ENCODE measurements at places on chromosomes 16 and 17. TPM values are rescaled to one million over a fixed set of nuclear protein-coding genes. Genes with fewer than 3 reads are reported as not detected.

DNA sequence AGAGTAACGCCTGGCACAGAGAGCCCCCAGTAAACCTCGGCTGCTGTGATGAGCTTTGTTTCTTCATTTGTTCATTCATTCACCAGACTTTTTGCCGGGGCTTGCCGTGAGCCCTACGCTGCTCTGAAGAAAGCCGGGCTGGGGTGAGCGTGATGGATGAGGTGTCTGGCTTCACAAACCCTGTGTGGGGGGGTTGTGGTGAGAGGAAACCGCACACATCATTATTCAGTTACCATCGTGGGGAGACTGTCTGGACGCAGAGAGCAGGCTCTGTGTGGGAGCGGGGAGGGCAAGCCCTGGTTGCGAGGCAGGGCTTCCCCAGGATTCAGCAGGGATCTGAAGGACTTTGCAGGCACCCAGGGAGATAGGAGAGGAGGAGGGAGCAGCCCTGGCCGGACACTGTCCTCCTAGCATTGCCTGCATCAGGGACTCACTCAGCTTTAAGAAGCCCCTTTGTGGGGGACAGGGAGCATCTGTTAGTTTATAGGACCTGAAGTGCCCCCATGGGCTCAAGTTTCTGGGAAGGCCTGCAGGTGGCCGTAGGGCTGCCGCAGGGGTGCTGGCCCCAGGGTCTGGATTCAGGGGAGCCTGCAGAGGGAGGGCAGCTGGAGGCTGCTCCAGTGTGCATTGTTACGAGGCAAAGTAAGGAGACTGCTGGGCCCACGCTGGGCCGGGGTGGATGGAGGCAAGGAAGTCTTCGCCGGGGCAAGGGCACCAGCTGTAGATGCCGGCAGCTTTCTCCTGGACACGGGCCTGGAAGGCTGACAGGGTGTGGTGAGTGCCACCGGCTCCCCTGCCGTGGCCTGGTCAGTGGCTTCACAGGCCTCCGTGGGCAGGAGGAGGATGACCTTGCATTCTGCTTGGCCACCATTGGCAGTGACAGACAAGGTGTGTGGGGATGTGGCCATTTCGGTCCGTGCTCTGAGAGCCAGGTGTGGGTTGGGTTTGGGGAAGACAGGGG lies 334.5 kb downstream of the SEC14L1 start:
- DNase-seq: no peak

GSG1L gene
- not detected for total RNA-seq

DNA sequence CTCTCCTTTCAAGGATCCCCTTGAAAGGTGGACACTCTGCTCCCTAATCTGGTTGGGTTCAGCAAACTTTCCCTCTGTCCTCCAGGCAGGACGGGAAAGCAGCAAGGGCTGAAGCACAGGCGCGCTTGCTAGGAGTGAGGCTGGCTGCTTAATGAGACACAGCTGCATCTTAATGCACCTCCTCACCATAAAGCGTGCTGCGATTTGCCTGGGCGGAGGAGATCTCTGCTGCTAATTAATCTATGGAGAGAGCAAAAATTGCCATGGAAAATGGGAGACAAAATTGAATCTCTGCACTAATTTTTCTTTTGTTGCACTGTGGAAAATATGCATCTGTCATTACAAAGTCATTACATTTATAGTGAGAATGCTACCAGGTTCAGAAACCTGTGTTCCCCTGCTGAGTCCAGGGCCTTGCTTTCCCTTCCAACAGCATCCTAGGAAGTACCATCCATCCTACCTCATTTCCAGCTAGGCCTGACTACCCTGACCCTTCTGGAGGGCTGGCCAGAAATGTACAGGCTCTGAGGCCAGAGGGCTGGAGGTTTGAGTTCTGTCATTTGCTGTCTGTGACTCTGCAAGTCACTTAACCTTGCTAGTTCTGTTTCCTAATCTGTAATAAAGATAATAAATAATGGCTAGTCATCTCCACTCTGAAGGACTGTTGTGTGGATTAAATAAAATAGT lies 43.5 kb upstream of the BCAR1 start:
- no peak for DNase-seq

DNA sequence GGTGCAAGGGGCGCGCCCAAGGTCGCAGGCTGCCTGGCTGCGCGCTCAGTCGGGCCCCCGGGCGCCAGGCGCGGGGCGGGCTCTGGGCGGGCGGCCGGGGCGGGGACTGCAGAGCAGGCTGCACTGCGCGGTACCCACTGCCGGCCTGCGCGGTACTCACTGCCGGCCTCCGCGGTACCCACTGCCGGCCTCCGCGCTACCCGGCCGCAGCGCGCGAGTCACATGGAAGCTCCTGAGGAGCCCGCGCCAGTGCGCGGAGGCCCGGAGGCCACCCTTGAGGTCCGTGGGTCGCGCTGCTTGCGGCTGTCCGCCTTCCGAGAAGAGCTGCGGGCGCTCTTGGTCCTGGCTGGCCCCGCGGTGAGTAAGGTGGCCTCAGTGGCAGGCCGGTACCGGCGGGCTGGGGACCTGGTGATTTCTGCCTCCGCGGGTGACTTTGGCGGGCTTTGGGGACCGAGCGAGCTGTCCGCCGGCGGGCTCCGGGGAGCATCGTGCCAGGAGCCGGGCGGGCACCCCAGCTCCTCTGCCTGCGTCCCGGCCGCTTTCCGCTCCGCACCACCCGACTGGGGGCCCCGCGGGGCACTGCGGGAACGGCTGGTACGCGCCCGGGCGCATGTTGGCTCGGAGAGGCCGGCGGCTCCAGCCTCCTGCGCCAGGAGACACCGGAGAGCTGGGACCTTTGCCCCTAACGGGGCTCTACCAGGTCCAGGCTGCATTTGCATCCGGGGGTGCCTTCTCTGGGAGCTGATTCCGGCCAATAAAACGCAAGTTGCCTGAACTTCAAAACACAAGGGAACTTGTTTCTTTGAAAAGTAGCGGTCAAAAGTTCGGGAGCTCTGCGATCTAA lies at the start of gene SLC47A1:
Gene SLC47A1, plus strand, starts transcription at position 137 of the 844 bp plus-strand sequence. Its CDS starts 86 bp downstream, at position 223.
- no peak for DNase-seq

DNA sequence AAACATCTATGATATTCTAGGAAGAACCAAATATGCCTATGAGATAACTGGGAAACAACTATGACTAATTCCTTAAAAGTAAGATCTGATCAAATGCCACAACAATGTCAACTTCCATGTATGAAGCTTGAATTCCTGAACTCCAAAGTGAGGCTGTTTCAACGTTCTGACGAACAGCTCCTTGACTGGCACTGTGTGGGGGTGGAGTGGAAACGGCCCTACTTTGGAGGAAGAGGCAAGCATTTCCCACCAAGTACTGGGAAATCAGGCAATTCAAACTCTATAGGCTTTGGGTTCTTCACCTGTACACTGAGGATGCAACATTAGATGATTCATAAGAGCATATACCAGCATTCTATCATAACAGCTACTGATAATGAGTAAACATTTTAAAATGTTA lies 187.2 kb downstream of the CDK5R1 start:
- DNase-seq: no peak

DRC7 gene
- total RNA-seq: 0.91 TPM

RHBDF2 gene
- 61.1 TPM for total RNA-seq

Measured in HCT116 (cell line).